Ammon's horn (tissue), 1 donor: ENCODE measurements at places on chromosomes 5 and 9.

- peak; percentile 35 for DNase-seq
Observed at GRCh38 chr9:36486329-36486932, 86.3 kb upstream of the MELK start.

DNA sequence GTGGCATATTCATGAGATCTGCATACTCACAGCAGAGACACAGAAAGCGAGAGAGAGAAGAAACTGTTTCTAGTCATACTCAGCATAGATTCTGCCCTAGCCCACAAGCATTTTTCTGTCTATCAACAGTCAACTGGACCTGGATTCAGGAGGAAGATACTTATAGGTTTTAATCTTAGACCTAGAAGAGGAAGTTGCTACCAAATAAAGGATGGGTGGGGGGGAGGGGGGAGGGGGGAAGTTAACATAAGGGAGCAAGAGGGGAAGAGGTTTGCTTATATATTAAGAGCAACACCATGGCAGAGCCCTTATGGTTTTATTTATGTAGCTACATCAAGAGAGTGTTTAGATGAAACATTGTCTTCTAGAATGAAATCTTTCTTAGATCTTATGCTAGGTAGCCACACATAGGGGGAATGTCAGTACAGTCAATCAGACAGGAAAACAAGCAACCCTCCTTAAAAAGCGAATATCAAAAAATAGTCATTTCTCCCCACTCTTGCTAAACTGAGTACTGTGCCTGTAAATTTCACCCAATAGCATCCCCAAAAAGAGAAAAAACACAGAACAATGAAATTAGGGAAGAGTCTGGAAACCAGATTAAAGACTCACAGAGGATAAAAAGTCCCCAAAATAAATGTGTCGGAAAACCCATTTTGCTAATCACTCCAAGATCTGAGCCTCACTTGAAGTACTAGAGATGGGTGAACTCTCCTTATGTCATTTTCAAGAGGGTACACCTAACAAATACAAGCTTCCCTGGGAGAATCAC, 192.7 kb upstream of the NR4A3 start:
- DNase-seq, result no peak

GRCh38 chr9:123407217-123407851, 51.3 kb downstream of the CRB2 start:
- DNase-seq, result no peak

DNA sequence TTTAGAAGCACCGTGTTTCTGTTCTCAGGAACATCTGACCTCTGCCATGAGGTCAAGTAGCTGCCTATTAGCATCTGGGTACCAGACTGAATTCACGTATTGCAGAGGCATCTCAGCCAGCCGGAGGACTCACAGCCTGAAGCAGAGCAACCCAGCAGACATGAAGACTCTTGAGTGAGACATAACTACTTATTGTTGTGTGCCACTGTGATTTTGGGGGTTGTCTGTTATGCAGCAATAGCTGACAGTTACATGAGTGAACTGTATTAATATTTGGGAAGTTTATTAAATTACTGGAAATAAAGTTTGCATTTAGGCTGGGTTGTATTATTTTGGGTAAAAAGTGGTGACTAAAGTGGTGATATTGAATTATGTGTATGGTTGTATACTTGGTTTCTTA, 1.3 kb upstream of the ACOT12 start:
- DNase-seq, result no peak

DNA sequence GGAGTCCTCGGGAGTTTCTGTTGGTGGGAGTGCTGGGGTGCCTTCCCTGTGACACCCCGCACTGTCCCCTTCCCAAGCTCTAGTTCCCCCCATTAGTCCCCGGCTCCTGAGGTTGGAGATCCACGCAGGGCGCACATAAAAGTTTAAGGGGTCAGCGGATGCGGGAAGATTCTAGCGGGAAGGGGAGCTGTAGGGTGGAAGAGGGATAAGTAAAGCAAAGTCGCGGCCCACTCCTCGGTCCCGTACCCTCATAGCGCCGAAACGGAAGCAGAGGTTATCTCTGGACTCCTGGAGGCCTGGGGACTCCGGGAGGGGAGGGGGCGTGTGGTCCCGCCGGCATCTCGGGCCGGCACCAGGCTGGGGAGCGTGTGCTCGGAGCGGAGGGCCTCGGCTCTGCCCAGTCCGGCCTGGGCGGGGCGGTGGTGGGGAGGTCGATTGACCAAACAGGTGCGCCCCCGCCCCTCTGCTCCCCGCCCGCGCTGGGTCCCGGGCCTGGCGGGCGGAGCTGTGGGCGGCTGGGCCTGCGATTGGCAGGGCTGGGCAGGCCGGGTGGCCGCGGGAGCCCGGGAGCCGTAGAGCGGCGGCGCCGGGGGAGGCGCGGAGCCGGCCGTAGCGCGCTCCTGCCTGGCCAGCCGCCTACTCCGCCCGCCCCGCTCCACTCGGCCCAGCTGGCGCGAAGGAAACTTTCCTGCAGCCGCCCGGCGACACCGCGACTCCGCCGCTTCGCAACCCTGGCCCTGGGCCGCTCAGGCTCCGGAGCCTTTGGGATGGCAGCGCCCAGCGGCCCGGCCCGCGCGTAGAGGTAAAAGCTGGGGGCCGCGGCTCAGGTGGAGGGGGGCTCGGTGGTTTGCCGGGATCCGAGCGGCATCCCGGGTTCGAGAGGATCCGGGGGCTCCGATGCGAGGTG, 52.2 kb upstream of the DAB2IP start:
- no peak for DNase-seq

DNA sequence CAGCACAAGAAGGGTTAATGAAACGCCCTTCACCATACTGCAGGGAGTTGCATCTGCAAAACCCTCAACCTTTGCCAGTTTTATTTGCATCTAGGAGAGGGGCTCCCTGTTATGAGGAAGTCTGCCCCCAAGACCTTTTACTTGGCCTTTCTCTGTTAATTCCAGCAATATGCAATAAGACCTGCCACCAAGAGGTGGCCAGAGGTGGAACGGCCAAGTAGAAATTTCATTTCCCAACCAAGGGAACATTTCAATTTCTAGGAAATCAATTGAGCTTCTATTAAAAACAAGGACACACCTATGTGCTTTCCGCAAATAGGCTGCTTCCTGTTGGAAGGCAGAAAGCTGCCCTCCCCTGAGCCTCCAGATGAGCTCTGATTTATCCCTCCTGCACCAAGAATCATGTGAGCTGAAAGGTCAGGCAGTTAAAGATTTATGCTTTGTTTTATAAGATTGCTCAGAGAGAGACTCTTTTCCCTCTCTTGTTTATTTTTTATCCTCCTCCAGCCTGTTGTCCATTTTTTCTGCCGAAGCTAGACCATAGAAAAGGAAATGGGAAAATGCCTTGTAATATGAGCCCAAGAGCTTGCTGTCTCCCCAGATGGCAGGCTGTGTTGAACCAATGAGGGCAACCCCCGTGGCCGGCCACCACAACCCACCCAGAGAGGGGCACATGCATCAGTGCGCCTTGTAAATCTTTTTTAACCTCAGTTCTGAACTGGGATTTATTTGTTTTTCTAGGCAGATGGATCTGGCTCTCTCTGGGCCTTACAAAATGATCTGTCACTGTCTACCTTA, 572.8 kb downstream of the TLE1 start:
- no peak for DNase-seq

DNA sequence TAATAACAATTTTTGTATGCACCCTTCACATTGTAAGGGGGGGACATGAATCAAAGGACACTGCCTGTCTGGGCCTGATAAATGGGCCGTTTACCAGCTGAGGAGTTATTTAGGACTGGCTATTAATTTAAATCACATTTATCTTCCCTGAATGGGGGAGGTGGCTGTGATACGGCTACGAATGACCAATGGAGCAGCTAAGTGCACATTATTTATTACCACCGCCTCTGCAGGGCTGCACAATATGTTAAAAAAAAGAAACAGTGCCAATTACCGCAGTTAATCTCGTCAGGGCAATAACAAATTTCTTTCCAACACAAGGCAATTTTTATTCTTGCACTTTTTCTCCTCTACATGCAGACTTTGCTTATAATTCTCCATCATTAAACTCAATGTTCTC, 318.4 kb downstream of the IRX2 start:
- DNase-seq, result no peak

GRCh38 chr5:43973318-43973717, 370.3 kb downstream of the NNT start:
- DNase-seq, result no peak

- no peak for DNase-seq
Observed at GRCh38 chr5:122805481-122805880, 30.6 kb downstream of the SNX2 start.

DNA sequence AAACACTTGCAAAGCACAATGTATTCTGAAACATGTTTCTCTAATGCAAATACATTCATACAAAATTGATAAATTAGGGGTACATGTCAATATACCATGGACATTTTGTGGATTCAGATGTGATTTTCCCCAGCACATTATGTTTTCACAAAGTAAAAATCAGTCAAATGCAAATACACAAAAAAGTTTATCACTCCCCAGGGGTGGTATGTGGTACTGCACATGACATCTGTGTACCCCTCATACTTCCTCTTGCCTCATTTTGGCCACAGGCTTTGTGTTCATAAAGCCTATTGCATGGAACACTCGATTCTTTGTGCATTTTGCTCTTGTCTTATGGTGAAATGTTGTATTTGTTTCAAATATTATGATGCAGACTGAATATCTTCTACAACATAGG, 116.8 kb upstream of the PDE4D start:
- DNase-seq, result no peak

GRCh38 chr9:14179449-14179848, 134.5 kb downstream of the NFIB start:
- DNase-seq, result no peak

DNA sequence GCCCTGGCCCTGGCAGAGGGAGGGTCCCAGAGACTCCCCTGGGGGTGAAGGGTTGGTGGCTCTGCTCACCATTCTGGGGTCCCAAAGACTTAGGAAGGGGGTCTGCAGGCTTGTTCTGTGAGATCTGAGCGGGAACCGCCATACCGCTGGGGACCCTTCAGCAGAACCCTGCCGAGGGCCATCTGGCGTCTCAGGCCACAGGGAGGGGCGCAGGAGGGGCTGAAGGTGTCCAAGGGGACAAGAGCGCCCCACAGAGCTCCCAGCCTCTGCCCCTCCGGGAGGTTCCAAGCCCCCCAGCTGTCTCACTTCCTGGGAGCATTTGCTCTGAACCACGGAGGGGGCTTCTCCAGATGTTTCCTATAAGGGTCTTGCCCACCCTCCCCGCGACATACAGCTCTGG, 4.8 kb downstream of the FIBCD1 start:
- no peak for DNase-seq

DNA sequence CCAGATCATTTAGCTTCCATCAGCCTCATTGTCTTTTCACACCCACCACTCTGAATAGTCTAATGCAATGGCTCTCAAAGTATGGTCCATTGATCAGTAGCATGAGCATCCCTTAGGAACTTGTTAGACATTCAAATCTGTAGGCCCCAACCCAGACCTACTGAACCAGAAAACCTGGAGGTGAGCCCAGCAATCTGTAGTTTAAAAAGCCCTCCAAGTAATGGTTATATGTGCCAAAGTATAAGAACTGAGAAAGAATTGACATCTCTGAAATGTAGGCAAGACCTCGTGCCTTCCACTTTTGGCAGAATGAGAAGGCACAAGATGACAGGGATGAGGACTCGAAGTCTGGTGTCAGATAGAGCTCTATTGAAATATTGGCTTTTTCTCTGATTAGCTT, 267.6 kb downstream of the TRIM32 start:
- no peak for DNase-seq

- DNase-seq, result no peak
Observed at GRCh38 chr9:82563094-82563493, 499.8 kb downstream of the RASEF start.

GRCh38 chr9:37382982-37383357, 39.5 kb upstream of the GRHPR start:
- DNase-seq, result no peak

DNA sequence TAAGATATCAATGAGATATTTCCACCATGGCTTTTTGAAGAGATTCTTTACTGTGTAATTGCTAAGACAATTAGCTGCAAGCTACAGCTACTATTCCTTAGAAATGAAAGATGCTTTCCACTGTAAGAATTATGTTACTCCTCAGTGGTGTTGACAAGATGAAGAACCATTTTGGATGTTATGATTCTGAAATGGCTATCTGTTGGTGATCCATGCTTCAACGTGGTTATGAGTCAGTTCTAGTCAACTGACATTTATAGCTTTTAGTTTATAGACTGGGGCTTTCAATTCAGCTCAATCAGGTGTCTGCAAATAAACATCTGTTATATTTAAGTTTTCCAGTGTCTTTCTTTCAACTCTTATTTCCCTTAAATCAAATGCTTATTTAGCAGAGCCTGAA, 93.7 kb downstream of the SGCD start:
- no peak for DNase-seq

DNA sequence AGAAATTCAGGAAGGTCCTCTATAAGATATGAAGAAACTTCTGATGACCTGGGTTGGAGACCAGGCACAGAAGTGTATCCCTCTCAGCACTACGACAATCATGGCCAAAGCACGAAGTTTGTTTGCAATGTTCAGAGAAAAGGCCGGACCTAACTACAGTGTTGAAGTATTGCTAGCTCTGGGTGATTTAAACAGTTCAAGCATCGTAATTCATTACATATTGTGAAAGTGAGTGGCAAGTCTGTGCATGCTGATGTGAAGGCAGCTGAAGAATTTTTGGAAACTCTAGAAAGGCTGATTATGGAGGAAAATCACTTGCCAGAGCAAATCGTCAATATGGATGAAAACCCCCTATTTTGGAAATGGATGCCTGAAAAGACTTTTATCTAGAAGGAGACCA, 67.2 kb upstream of the PANK3 start:
- no peak for DNase-seq

DNA sequence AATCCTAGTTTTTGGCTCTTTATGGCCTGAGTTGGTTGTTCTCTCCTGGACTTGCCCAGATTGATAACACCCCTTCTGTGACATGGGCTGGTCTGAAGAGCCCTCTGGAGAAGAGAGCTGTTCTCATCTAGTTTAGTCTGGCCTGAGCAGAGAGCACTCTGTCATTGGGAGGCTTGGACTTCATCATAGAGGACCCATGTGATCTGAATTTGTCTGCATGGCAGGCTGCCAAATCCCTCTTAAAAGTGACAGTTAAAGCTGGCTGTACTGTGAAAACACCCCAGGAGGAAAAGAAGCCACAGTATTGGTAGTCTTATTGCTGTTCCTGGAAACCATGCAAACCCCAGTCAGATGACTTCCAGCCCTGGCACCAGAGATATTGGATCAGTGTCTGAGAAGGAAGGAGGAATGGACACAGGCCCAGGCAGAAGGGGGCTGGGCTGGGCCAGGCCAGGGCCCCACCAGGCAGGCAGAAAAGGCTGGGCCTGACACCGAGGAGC, 3.7 kb upstream of the WDR31 start:
- peak; percentile 87 for DNase-seq

GRCh38 chr9:110648696-110649095, 19.9 kb upstream of the MUSK start:
- DNase-seq, result no peak

- DNase-seq, result peak; percentile 74
Observed at GRCh38 chr9:134435550-134436378, 109.5 kb downstream of the RXRA start.

GRCh38 chr5:41869151-41869723, 988 bp downstream of the OXCT1 start:
- peak; percentile 25 for DNase-seq

DNA sequence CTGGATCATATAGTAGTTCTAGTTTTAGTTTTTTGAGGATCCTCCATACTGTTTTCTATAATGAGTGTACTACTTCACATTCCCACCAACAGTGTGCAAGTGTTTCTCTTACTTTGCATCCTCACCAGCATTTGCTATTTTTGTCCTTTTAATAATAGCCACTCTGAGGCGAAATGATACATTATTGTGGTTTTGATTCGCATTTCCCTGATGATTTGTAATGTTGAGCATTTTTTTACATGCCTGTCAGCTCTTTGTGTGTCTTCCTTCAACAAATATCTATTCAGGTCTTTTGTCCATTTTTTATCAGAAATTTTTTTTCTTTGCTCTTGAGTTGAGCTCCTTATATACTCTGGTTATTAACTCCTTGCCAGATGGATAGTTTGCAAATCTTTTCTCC, 114.0 kb downstream of the ADAMTSL1 start:
- DNase-seq, result no peak
